Small intestine (tissue), 16 donors: ENCODE measurements at places on chromosomes 5 and 9.

DNA sequence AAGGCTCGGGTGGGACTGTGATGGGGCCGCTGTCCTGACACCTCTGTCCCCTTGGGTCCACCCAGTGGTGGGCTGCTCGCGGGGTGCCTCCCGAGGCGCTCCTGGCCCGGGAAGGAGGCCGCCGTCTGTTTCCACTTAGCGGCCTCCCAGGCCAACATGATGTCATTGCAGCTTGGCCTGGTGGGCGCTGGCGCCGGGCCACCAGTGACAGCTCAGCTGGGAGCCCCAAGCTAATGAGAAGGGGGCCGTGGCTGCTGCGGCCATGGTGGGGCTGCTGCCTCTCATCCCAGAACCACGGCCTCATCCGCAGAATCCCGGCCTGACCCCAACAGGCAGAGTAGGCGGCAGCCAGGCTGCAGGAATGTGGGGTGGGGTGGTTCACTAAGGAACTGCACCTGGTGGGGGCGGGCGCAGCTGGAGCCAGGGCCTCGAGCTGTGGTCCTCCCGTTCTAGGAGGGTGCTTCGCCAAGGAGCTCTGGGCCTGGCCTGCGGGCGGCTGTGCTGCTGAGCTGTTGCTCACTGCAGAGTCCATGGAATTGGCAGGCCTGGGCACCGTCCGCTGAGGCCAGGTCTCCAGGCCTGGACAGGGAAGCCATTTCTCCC lies 123.5 kb upstream of the COL5A1 start:
- no peak for DNase-seq

DNA sequence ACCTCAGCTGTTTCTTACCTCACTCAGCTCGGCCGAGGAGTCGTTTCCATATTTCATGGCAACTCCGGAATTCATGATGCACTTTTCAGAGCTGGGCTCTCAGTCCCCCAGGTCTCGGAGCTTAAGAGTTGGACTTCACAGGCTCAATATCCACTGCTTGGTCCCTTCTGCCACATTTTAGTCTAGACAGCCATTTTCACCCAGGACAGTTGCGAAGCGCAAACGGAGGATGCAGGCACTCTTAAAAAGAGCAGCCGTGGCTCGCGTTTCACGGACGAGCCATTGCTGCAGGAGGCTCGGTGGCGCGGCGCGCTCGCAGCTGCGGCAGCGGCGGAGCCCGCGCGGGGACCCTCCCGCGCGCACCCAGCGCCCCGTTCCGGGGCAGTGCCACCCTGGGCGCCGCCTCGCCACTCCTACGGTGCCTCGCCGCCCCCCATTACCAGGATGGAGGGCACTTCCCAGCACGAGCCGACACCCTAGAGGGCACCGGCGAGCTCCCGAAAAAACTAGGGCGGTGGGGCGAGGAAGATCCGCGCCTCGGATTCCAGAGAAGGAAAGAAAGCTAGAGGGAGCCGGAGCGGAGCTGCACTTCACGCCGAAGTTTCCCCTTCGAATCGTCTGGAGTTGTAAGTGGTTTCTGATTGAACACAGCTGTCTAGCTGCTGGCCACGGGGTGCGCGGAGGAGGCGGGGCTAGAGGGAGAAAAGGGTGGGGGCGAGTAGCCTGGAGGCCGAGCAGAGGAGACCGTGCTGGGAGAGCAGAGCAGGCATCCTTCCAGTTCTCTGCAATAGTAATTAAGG lies 140.3 kb downstream of the TSSK1B start:
- DNase-seq, result peak; percentile 49

GRCh38 chr9:110076894-110077725 lies 130.8 kb downstream of the C9orf152 start:
- DNase-seq, result no peak

GRCh38 chr5:153367466-153367865 lies 123.0 kb upstream of the GRIA1 start:
- no peak for DNase-seq

DNA sequence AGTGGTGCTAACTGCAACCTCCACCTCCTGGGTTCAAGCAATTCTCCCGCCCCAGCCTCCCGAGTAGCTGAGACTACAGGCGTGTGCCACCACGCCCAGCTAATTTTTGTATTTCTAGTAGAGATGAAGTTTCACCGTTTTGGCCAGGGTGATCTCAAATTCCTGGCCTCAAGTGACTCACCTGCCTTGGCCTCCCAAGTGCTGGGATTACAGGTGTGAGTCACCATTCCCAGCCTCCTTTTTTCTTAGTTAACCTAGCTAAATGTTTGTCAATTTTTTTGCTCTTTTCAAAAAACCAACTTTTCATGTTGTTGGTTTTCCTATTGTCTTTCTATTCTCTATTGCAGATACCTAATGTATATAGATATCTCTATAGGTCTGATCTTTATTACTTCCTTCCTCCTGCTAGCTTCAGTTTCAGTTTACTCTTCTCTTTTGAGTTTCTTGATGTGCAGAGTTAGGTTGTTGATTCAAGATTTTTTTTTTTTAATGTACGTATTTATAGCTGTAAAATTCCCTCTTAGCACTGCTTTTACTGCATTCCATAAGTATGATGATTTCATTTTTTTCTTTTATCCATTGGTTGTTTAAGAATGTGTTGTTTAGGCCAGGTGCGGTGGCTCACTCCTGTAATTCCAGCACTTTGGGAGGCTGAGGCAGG lies 32.9 kb downstream of the FGD3 start:
- DNase-seq, result no peak

DNA sequence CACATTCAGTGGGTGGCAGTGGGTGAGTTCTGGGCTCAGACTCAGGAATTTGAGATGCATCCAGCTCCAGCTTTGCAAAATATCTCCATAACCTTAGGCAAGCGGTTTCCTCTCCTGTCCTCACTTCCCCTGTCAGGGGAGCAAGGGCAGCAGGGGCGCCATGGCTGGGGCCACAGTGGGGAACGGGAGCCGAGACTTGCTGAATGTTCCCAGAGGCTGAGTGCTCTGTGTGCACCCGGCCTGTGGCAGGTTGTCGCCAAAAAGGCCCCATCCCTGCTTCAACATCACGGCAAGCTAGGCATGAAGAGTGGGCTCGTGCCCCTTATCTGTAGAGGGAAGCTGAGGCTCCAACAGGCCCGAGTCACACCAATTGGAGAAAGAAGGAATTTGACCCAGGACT lies 268.8 kb downstream of the NSG2 start:
- no peak for DNase-seq

DNA sequence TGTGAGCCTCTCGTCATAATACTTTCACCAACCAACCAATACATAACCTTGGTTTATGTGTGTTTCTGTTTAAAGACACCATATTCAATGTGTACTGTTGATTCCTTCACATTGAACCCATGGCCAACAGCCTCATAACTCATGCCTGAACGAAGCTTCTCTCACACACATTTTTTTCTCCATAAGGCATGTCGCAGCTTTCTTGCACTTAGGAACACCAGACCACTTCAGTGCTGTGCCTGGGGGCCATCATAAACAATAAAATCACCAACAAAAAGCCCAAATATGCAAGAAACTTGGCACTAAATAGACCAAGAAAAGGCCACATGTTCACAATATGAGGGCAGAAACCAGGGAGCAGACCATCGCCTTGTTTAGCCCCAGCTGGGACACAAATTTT lies 192.2 kb downstream of the ROR2 start:
- DNase-seq, result no peak

GRCh38 chr5:58745350-58745749 lies 162.5 kb downstream of the RAB3C start:
- DNase-seq, result peak; percentile 36

GRCh38 chr9:121708768-121709488 lies 57.5 kb downstream of the DAB2IP start:
- DNase-seq, result no peak

GRCh38 chr5:139340051-139340450 lies 1.6 kb upstream of the PAIP2 start:
- DNase-seq, result no peak

DNA sequence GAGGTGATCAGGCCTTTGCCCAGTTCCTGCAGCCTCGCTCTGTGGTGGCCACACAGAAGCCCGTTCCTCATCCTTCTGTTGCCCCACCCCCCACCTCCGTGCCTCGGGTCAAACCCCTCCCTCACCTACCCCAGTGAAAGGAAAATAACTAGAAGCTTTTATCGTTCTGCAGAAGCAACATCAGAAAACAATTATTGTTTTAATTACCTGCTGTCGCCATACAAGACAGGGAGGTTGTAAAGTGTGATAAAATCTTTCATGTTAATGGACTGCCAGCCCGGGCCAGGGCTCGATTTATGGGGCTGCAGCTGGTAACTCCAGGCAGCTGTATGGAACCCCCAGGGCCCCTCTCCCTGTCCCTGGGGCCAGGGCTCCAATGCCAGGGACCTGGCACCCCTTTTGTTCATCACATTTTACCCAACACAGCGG lies 20.6 kb downstream of the UNC5A start:
- no peak for DNase-seq
